Neural progenitor cell (in vitro differentiated cells): ENCODE measurements at places on chromosomes 7 and 10.

GRCh38 chr10:8767591-8767990, 713.1 kb downstream of the GATA3 start:
- DNase-seq = no peak

DNA sequence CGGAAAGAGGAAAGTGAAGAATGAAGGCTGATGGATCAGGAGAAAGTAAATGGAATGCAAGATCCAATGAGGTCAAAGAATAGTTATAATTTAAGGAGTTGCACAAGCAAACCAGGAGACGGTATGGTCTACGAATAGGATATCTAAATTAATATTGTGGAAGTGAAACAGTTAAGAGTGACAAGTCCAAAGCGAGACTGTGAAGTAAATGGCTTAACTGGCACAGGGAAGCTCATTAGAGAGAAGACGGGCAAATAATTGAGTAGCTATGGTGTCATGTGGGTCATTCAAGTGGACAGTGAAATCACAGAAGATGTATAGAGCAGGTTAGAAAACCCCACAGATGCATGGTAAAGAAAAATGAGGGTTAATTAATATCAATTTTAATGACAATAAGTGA, 3.2 kb downstream of the CYP51A1 start:
- DNase-seq = no peak

GRCh38 chr10:31953080-31953479, 24.4 kb upstream of the ARHGAP12 start:
- DNase-seq = no peak

- no peak for DNase-seq
These were observed 44.3 kb upstream of the EIF4H start for GRCh38 chr7:74129887-74130286.

GRCh38 chr10:80070057-80070456, 8.4 kb upstream of the TMEM254 start:
- DNase-seq = no peak

GRCh38 chr10:11909618-11910017, 86.5 kb downstream of the PROSER2 start:
- DNase-seq = no peak

DNA sequence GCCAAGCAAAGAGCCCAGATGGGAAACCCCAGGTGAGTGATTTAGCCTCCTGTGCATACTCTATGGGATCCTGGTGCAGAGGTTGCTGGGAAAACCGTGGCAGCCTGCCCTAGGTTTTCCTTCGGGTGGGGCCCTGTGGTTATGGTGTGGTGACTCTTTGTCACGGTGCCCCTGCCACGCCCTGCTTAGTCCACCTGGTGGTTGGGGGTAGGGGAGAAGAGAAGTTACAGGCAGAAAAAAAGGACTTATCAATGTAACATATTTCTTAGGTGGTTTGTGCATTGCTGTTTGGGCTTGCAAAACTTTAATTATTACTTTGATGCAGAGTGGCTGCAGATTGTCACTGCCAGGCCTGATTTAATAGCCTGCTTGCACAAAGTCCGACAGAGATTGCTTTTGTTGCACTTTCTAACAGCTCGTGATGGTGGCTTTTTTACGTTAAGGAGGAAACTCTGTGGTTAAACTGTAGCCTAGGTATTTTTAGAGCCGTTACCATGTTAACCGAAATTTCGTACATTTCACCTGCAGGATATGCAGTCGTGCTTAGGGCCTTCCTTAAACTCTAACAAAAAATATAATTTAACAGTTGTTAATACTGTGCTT, 197.4 kb downstream of the RNLS start:
- no peak for DNase-seq
